Right ventricle myocardium inferior (tissue), 1 donor: ENCODE measurements at places on chromosomes 16 and 17. TPM values are rescaled to one million over a fixed set of nuclear protein-coding genes. Genes with fewer than 3 reads are reported as not detected.

DNA sequence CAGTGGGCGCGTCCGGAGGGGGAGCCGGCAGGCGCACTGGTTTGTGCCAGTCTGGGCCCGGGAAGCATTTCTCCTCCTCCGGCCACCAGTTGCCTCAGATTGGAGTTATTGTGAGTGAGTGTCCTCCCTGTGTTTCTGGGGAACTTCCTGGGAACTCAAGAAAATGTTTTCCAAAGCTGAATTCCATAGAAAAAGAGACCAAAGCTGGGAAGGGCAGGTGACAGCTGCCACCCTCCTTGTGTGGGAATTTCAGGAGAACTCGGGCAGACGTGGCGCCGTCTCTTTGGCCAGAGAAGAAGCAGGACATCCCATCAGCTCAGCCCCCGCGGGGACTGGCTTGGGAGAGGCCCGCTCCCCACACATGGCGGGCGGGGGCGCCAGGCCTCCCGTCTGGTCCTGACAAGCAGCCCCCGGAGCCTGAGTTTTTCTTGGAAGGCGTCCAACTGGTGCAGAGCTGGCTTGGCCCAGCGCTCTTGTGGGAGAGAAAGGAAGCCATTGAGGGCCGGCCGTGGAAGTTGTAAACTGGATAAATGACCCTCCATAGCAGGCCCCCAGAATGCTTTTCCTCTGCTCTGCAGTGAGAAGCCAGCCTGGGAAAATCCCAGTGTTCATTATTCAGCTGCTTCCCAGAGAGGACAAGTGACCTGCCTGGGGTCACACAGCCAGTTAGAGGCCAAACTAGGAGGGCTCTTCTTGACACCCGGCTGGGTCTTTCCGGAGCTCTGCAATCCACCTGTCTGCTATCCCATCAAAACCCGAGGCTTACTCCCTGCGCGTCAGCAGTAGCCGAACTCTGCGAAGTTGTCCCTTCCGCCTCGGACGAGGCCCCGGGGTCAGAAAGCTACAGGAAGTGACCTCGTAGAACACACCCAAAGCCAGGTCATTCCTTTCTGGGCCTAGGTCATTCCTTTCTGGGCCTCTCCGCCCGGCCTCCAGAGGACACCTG is 39.2 kb upstream of the GSE1 start:
- peak; percentile 82 for DNase-seq

- DNase-seq, result no peak
Measured at GRCh38 chr16:4203748-4204147, 38.1 kb downstream of the SRL start.

GRCh38 chr17:19348081-19348650 is 14.4 kb downstream of the B9D1 start:
- no peak for DNase-seq

- DNase-seq, result peak; percentile 90
Measured at GRCh38 chr16:88810912-88811768, 588 bp downstream of the APRT start.

GRCh38 chr17:47840001-47840741 is 902 bp downstream of the SCRN2 start:
- DNase-seq, result no peak

DNA sequence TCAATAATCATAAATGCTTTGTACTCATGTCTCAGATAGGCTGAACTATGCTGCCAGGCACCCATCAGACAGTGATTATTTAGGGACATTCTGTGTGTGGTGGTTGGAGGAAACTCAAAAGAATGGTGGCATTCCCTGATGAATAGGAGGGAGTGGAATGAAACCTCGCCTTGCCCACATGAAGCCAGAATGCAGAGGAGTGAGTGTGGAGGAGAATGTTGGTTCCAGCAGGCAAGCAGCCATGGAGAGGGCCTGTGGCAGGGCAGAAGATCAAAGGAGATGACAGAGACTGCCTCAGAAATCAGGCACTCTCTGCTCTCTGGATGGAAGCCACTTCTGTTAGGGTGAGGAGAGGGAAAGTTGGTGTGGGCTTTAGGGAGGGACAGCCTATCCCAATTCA is 22.5 kb downstream of the KCTD19 start:
- no peak for DNase-seq

DNA sequence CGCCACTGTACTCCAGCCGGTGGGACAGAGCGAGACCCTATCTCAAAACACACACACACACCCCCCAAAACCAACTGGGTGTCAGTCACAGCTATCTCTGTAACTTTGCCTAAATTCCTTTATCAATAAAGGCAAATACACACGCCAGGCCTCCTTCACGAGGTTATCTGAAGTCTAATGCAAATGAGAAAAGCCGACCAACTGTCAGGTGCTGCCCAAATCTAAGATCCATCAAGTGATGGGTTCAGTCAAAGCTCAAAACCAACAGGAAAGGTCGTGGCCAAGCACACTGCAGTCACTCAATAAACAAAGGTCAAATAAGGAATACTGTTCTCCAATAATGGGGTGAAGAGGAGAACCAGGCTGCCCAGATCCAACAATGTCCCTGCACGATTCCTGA is 1.1 kb downstream of the ANKFY1 start:
- no peak for DNase-seq

GRCh38 chr16:76318565-76318964 is 41.4 kb downstream of the CNTNAP4 start:
- DNase-seq, result no peak

- DNase-seq, result no peak
Measured at GRCh38 chr17:37116671-37117185, 168.0 kb downstream of the AATF start.

Gene G6PC1
- total RNA-seq, result not detected

Gene RMI2
- total RNA-seq, result 0.76 TPM

DNA sequence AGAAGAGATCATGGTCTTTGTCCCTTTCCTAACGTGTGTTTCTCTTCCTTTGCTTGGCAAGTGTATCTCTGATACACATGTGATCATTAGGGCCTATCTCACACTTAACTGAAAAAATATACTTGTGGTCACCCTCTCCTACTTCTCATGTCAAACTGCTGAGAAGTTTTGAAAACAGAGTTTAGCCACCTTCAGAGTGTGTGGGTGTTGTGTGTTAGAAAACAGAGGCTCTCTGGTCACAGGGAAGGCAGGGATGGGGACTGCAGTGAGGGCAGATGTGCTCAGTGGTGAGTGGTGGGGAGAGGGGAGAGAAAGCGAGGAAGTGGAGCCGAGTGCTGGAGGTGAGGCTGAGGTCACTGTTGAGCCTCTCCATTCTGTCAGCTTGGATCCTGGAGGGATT is 29.4 kb downstream of the GRB7 start:
- DNase-seq, result no peak

GRCh38 chr17:40281663-40282062 is 6.0 kb upstream of the CDC6 start:
- no peak for DNase-seq

DNA sequence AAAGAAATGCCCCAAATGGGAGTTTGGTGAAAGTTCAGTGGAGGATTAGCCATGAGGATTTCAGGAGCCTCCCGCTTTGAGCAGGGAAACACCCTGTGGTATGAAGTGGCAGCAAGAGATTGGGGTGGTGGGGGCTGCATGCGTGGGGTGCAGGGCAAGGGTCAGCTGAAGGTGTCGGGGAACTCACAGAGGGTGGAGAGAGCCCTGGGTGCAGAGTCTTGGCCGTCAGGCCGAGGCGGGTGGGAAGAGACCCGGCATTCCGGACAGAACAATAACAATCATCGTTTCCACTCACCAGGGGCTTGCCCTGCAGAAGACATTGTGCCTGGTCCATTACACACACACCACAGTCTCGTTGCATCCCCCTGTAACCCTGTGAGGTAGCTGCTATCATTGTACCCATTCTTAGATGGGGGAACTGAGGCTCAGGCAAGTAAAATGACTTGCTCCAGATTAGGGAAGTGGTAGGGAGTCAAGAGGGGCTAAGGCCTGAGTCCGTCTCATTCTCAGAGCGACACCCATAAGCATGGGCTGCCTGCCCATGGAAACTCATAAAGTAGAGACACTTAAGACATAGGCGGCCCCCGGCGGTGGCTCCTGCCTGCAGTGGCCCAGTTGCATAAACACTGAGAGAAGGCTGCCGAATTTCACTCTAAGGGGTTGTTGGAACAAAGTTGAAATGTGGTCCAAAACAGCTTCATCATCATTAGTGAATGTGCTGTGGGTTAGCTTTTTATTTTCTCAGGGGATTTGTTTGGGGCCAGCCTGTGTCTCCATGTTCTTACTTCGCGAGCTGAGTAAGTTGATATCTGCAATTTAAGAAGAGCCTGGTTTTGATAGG is 93.3 kb downstream of the CMIP start:
- no peak for DNase-seq

- no peak for DNase-seq
Measured at GRCh38 chr16:84498859-84499620, 5.4 kb downstream of the MEAK7 start.

DNA sequence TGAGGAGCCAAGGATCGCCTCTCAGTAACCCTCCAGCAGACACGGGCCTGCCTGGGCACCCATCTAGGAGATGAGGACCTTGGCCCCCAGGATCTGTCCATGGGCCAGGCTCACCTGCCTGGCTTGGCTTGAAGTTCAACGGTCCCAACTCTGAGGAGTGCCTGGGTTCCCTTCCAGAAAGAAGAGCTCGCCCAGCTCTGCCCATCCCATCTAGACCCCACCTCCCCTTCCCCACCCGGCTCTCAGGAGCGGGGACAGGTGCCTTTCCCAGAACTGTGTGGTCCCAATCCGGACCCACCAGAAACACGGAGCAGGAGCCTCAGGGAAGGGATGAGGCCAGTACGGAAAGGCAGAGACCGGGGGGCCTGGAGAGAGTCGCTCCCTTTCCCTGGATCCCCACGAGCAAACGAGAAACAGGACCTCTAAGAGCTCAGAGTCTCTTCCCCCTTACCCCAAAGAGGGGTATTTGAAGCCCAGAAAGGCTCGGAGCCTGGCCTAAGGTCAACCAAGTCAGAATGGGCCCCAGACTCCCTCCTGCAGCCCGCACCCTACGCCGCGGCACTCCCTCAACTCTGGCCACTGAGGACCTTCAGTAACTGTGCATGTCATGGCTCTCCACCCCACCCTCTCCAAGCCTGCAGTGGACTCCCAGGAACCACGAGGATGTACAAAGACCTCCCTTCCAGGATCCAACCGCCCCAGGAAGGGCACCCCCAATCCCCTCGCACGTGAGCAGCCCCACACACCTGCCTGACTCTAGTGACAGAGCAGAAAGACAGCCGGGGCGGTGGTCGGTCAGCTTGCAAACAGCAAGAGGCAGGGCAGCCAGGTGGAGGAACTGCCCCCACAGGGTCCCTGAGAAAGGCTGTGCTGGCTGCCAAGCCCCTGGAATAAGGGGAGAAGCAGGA is 5.4 kb downstream of the CLUH start:
- DNase-seq, result peak; percentile 26

- DNase-seq, result no peak
Measured at GRCh38 chr17:5020502-5021023, 14.7 kb downstream of the SLC52A1 start.
